ENCODE measurements at places on chromosomes 13 and 19.

GRCh38 chr13:111121506-111121905 lies 6.4 kb downstream of the ARHGEF7 start:
- no peak for DNase-seq

DNA sequence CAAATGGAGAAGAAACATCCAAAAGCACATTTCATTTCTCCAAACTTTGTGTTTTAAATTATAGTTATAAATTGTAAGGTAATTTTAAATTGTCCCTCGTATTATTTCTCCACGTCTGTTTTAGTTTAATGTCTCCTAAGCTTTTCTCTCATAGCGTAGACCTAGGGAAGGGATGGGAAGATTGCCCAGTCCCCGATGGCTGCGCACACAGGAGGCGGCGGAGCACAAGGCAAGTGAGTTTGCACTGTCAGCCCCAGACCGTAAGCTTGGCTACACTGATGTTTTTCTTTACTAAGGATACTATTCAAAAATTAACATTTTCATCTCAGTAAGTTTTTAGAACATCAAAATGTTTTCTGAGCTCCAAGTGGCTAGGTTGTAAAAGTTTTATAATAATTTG lies 72.3 kb downstream of the GPR12 start:
- no peak for DNase-seq

DNA sequence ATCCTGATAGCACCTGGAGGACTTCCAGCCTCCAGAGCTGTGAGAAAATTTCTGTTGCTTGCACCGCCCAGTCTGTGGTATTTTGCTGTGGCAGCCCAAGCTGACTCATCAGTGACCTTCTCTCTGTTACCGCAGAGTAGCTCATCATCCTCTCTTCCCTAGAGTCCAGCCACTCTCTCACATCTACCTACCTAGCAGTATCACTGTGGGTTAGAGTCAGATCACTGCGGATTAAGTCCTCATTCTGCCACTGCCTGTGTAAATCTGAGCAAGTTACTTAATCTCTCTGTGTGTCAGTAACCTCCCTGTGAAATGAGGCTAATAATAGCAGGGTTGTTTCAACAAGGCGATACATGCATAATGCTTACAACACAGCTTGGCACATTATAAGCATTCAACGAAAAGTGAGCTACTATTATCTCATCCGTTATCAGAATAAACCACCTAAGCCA lies 40.3 kb upstream of the USPL1 start:
- no peak for DNase-seq

- no peak for DNase-seq
These were observed 6.2 kb downstream of the MRPS31 start for GRCh38 chr13:40764587-40765403.

DNA sequence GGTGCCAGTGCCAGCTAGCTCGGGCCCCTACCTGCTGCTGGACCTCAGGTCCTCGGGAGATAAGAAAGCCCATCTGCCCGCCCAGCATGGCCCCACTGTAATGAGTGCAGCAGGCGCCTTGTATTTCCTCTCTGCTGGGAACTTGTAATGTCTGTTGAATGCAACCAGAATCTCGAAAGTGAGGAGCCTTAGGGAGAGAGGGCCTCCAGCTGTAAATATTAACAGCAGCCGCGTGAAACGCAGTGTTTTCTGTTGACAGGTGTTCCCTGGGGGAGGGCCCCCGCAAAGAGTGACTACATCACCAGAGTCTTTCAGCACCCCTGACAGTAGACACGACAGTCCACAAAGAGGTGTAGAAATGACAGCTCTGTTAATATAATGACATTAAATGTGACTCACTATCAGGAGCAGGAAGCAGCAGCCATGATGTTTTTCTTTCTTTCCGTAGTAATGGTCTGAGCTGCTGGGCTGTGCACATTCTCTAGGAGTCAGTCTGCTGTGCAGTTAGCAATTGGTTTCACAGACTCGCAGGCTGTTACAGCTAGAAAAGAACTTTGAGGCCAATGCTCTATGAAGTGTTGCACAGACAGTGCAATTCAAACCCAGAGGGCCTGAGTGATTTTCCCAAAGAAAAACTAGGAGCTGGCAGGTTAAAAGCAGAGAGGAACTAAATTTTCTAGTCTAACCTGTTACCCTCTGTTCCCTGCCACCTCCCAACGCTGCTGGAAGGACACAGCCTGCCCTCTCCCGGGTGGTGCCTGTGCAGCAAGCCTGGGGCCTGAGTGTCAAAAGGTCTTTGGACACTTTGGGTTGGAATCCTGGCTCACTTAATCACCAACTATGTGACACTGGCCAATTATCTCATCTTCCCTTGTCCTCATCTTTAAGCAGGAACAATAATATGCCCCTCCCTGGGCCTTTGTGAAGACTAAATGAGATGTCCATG lies 58.6 kb upstream of the WASF3 start:
- no peak for DNase-seq

- DNase-seq = no peak
These were observed 1.2 kb upstream of the NUP62 start for GRCh38 chr19:49930483-49931011.

DNA sequence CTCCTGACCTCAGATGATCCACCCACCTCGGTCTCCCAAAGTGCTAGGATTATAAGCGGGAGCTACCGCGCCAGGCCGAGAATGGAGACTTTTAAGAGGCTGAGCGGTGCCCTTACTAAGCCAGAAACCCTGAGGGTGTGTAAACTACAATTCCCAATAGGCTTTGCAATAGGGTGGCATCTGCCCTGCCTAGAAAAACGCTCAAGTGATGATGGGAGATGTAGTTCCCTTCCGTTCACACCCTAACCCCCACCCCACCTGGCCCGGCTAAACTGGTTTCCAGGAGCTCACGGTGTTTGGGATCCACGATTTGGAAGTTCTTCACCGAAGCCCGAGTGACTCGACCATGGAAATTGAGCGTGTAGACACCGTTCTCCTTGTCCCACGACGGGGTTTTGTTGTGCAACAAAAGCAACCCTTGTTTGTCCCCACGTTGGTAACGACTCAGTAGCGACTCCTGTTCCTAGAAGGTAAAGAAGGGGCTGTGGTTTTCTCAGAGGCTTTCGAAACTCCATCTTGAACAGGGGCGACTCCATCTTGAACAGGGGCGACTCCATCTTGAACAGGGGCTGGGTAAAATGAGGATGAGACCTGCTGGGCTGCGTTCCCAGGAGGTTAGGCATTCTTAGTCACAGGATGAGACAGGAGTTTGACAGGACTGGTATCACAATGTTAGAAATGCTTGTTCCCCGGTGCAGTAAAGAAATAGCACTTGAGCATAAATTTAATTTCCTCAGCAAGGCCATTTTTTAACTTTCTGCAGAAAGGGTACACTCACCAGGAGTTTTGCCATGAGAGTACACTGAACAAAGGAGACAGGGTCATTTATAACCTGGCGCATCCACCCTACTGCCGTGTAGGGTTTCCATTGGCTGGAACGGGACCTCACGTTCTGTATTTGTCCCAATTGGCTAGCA lies 9.8 kb downstream of the PPP1R15A start:
- DNase-seq = no peak

- no peak for DNase-seq
These were observed 10.3 kb upstream of the SLC7A10 start for GRCh38 chr19:33235996-33236350.

DNA sequence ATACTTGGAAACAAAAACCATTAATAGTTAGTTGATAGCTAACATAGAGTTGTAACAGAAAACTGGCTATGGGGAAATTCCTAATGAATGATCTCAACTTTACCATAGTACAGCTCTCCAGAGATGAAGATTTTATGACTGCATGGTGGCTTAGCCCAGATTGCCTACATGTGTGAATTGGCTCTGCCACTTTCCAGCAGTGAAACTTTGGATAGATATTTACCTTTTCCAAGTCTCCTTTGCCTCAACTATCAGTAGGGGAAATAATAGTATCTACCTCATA lies 161.1 kb downstream of the LACC1 start:
- DNase-seq = no peak

DNA sequence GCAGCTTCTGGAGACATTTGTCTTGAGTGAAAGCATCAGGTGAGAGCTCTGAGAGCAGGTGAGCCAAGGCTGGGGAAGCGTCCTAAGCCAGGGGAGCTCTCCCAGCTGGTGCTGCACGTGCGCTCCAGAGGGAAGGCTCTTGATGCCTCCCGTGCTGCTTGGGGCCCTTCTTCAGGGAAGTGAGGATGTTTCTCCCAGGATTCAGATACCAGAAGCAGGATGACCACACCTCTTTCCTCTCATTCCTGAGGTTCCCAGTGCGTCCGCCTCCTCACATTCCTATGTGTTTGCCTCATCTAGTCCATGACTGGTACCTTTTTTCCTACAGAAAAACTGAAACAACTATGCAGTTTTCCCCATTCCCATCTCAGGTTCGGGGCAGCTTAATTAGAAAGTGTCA lies 231.0 kb upstream of the IRS2 start:
- DNase-seq = no peak

- DNase-seq = no peak
These were observed 1.2 kb downstream of the USPL1 start for GRCh38 chr13:30618930-30619279.

- no peak for DNase-seq
These were observed 33.2 kb downstream of the ZNF473 start for GRCh38 chr19:50059045-50059444.

GRCh38 chr19:40576151-40576584 lies 505 bp upstream of the SHKBP1 start:
- no peak for DNase-seq

GRCh38 chr13:28754698-28755545 lies 36.2 kb upstream of the SLC46A3 start:
- DNase-seq = no peak

DNA sequence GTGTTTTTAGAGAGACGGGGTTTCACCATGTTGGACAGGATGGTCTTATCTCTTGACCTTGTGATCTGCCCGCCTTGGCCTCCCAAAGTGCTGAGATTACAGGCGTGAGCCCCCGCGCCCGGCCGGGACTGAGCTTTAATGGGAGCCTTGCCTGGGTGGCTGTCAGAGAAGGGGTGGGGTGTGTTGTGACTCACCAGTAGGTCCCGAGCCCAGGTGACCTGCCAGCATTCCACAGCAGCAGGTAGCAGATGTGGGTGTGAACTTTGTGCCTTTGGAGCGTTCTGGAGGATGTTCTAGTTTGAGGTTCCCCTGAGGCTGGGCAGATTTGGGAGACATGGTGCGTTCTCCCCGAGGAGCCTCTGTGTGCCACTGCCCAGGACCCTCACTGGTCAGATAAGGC lies 7.1 kb upstream of the EPN1 start:
- DNase-seq = no peak

GRCh38 chr13:114063545-114064449 lies 68.6 kb downstream of the RASA3 start:
- no peak for DNase-seq

DNA sequence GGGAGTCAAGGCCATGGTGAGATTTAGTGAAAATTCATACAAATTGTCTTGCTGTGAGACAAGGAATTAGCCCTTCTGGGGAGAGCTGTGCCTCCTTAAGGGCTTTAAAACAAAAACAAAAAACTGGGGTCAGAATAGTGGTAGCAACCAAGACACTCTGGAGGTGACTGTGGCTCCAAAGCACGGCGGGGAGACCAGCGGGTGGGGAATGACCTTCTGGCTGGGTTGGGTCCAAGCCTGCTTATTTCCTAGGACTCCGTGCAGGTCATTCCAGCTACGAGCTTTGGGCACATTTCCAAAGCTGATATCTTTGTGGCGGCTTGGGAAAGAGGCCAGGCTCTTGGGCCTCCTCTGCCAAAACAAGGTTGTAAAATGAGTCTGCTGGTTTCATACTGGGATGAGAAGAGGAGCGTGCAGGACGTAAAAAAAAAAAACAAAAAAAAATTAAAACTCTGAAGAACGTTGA lies 348.3 kb downstream of the UQCRFS1 start:
- no peak for DNase-seq
